ENCODE measurements at places on chromosomes 6 and 20.

- DNase-seq, result no peak
Observed at GRCh38 chr6:15356179-15356578, 110.3 kb downstream of the JARID2 start.

GRCh38 chr20:50338479-50339391, 148.1 kb downstream of the CEBPB start:
- no peak for DNase-seq

DNA sequence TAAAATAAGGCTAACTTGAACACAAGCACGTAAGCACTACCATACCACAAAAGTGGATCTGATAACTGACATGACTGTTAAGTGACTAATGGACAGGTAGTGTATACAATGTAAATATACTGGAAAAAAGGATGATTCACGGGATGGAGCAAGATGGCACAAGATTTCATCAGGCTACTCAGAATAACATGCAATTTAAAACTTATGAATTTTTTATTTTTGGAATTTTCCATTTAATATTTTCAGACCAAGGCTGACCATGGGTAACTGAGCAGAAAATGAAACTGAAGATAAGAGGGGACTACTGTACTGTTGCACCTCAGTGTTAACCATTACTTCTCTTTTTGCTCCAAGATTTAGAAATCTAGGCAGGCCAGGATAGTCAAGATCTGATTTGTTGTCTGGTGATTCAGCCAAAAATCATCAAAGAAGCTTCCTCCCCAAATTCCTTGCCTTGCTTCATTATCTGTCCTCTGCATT, 45.4 kb downstream of the TPBG start:
- no peak for DNase-seq

DNA sequence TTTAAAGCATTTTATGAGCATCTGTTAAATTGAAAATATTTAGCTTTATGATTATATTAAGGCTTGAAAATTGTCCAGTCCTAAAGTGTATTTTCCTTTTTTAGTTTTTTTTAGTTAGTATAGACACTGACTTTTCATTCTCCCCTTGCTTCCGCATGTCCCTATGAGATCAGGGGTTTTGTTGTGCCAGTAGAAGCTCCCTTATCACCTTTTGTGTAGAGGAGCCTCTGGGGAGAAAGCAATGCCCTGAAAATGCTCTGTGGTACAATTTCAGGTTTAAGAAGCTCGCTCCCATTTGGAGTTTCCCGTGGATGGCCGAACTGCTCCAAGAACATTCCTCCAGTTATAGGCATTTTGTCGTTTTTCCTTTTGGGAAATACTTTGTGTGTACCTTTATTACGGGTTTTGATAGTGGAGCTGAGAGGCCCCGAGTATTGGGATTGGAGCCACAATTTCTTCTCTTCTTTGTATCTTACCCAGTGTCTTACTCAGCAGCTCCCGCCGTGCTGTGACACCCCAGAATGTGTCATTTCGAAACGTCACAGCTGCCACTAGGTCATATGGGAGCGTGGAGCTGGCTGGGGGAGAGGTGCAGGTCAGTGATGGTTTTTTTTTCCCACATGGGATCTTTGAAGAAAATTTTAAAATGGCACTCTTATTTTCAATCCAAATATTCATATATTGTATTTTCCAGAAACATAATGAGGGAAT, 49.9 kb downstream of the RPRD1B start:
- DNase-seq, result no peak

- no peak for DNase-seq
Observed at GRCh38 chr6:92847988-92848387, 571.4 kb downstream of the EPHA7 start.

GRCh38 chr6:1552296-1552761, 57.4 kb upstream of the FOXC1 start:
- DNase-seq, result no peak

GRCh38 chr6:33824461-33825154, 20.8 kb upstream of the MLN start:
- DNase-seq, result no peak

GRCh38 chr20:33320006-33320405, 37.0 kb downstream of the BPIFB1 start:
- DNase-seq, result no peak

GRCh38 chr20:50980851-50981713, 22.5 kb downstream of the MOCS3 start:
- no peak for DNase-seq

DNA sequence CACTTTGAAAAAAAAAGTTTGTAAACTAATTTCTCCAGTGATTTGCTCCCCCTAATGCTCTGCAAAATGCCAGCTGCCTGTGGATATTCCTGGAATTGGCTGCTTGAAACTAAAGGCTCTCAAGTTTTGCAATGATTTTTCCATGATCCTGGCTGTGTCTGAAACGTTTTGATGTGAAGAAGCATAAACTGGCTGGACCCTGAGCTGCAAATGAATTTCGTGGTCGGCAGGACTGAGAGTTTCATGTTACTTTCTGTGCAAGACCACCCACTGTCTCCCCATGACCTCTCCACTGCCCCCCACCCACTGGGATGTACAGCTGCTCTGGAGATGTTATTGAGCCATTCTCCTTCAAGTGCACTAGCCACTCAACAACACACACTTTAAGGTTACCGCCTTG, 171.3 kb upstream of the SSTR4 start:
- DNase-seq, result no peak

- DNase-seq, result no peak
Observed at GRCh38 chr6:119024111-119024510, 54.4 kb downstream of the FAM184A start.

- DNase-seq, result no peak
Observed at GRCh38 chr6:15285682-15286294, 39.9 kb downstream of the JARID2 start.

GRCh38 chr6:147774856-147775255, 266.4 kb downstream of the SAMD5 start:
- DNase-seq, result no peak

- no peak for DNase-seq
Observed at GRCh38 chr6:43274916-43275597, 23.0 kb upstream of the SLC22A7 start.

DNA sequence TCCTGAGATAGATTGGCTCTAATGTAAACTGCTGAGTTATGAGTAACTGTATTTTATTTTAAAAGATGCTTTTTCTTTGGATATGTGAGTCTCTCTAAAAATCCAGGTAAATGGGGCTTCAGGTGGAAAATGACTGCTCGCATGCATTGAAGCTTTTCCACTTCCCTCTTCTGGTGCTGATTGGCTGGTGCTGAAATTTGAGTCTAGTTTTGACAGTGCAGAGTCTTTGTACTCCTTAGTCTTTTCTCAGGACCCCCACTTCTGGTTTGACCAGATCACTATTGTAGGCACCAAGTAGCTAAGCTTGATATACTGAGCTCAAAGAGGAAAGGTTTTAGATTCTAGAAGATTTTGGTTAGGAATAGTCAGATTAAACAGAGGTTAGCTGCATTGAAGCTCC, 60.7 kb upstream of the TULP4 start:
- no peak for DNase-seq

All from esophagus squamous epithelium (tissue), 5 donors.